Effector memory CD8-positive, alpha-beta T cell (primary cell): ENCODE measurements at places on chromosomes 1 and 21.

GRCh38 chr1:206609229-206609991 lies 2.9 kb downstream of the EIF2D start:
- peaks cover 13% of the 10 kb centered on the region for H3K4me1 ChIP-seq
- DNase-seq = no peak
- H3K27ac ChIP-seq = peak overlapping the region; percentile 29
- H3K27me3 ChIP-seq = no peaks in the 10 kb centered on the region

DNA sequence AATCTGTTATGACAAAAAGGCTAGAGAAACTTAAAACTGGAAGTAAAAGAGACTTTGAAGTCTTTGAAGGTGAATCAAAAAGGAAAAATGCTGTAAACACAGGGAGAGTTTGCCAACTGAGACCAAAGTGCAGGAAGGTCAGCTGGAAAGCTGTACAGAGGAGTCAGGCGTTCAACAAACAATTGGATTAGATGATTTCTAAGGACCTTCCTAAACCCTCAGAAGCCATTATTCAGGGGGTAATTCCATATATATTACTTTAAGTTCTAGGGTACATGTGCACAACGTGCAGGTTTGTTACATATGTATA lies 156.8 kb downstream of the ZBTB18 start:
- no peak overlapping the region for H3K4me3 ChIP-seq
- no peaks in the 10 kb centered on the region for H3K36me3 ChIP-seq
- DNase-seq = no peak
- H3K4me1 ChIP-seq = no peaks in the 10 kb centered on the region

DNA sequence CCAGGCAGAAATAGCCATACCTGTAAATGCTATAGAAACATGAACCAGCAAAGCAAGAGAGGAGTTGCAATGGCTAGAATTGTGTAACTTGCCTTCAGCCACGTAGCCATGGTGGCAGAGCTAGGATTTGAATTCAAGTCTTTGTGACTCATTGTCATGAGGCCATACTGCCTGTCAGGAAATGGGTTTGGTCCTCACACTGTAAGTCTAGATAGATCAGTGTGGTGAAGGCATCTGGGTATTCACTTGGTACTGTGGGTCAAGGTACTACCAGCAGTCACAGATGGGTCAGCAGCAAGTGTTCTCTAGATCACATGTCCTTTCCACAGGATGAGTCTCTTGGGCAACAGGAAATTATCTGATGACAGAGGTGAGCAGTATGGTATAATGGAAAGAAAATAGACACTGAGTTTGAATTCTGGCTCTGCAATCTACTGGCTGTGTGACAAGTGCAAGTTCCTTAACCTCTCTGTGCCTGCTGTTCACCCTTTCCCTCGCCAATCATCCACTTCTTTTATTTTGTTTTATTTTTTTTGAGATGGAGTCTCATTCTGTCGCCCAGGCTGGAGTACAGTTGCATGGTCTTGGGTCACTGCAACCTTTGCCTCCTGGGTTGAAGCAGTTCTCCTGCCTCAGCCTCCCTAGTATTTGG lies 36.9 kb downstream of the FGGY start:
- H3K4me1 ChIP-seq = peaks cover 21% of the 10 kb centered on the region
- no peak overlapping the region for H3K4me3 ChIP-seq
- DNase-seq = no peak
- H3K27me3 ChIP-seq = no peaks in the 10 kb centered on the region
- H3K27ac ChIP-seq = peak overlapping the region; percentile 81
- H3K36me3 ChIP-seq = no peaks in the 10 kb centered on the region

- DNase-seq = no peak
- no peaks in the 10 kb centered on the region for H3K27me3 ChIP-seq
- peak overlapping the region; percentile 49 for H3K4me3 ChIP-seq
- H3K4me1 ChIP-seq = peaks cover 83% of the 10 kb centered on the region
Observed at GRCh38 chr1:206706298-206706791, 21.6 kb downstream of the MAPKAPK2 start.

DNA sequence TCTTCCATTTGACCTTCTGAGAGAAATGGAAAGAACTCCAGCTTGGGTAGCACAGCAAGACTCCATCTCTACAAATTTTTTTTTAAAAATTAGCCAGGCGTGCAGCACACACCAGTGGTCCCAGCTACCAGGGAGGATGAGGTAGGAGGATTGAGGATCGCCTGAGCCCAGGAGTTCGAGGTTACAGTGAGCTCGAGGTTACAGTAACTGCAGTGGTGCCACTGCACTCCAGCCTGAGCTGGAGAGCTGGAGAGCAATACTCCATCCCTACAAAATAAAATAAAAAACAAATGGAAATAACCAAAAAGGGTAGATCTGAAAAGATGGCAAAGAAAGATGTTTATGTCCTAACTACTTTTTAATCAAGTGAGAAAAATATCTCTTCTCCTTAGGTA lies 14.5 kb downstream of the POGZ start:
- H3K36me3 ChIP-seq = peaks cover 22% of the 10 kb centered on the region
- no peak overlapping the region for H3K4me3 ChIP-seq
- H3K27ac ChIP-seq = peak overlapping the region; percentile 32
- peaks cover 14% of the 10 kb centered on the region for H3K4me1 ChIP-seq

DNA sequence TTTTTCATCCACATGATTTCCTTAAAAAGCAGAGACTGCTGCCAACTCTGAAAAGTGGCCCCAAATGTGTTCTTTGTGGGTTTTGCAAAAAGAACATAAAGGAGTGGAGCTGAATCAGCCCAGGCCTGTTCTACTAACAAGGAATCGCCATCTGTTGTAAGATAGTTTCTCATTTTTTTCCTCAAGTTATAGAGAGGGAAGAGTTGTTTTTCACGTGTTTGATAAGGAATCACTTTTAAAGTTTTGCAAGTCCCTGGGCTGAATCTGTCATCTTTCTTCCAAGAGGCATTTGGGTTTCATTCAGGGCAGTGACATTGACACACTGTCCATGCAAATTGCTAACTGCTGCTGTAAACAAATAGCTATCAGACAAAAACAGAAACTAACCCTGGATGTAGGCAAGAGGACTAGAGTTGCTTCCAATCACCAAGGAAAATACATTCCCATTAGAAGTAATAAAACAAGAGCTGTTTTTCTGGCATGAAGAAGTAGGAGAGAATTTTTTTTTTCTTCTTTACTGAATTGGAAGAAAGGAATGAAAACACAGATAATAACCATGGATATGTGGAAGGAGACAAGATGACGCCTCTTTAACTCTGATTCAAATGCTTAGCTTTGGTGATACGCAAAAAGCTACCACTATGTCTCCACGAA lies 58.8 kb upstream of the TBX15 start:
- H3K4me1 ChIP-seq = no peaks in the 10 kb centered on the region
- H3K27me3 ChIP-seq = no peaks in the 10 kb centered on the region
- H3K36me3 ChIP-seq = peaks cover 4% of the 10 kb centered on the region
- no peak overlapping the region for H3K4me3 ChIP-seq
- peak overlapping the region; percentile 27 for H3K27ac ChIP-seq
- DNase-seq = no peak

- no peak overlapping the region for H3K4me3 ChIP-seq
- no peaks in the 10 kb centered on the region for H3K4me1 ChIP-seq
- peak overlapping the region; percentile 58 for H3K27ac ChIP-seq
- no peaks in the 10 kb centered on the region for H3K27me3 ChIP-seq
Observed at GRCh38 chr1:21216835-21217811, 40.4 kb upstream of the EIF4G3 start.

DNA sequence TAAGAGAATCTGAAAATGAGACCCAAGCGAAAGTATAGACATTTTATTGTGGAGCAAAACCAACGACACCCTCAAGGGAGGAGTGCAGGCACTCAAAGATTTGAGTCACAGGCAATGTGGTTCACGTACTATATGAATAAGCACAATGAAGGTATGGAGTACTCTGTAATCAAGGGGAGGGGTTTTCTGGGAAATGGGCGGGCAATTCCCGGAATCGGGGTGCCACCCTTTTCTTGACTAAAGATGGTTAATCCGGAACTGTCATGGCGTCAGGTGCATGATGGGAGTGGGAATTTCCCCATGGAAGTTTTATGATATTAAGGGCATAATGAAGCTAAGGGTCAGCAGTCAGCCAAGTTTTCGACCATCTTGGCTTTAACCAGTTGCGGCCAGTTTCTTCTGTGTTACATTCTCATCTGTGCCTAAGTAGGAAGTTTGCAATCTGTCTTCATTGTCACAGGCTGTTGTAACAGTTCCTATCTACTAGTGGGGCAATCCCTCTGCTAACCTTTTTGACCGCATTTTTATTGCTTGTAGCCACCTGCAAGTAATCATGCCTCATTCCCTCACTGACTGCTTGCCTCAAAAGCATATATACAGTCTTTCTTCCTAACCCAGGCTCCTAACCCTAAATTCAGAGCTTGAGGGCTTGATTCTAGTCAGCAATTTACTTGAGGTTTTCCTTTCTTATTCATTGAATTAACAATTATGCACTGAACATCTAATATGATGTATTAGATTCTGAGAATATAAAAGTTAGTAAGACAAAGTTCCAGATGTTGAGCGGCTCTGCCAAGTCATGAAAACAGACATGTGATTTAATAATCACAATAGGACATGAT lies 775 bp upstream of the AIM2 start:
- peak overlapping the region; percentile 94 for H3K27ac ChIP-seq
- H3K4me3 ChIP-seq = peak overlapping the region; percentile 81
- peaks cover 25% of the 10 kb centered on the region for H3K4me1 ChIP-seq
- H3K27me3 ChIP-seq = peaks cover under 1% of the 10 kb centered on the region

GRCh38 chr1:167641786-167642500 lies 11.9 kb downstream of the RCSD1 start:
- peaks cover 83% of the 10 kb centered on the region for H3K4me1 ChIP-seq
- DNase-seq = no peak
- peaks cover 57% of the 10 kb centered on the region for H3K36me3 ChIP-seq
- peak overlapping the region; percentile 54 for H3K4me3 ChIP-seq
- H3K27ac ChIP-seq = peak overlapping the region; percentile 81

DNA sequence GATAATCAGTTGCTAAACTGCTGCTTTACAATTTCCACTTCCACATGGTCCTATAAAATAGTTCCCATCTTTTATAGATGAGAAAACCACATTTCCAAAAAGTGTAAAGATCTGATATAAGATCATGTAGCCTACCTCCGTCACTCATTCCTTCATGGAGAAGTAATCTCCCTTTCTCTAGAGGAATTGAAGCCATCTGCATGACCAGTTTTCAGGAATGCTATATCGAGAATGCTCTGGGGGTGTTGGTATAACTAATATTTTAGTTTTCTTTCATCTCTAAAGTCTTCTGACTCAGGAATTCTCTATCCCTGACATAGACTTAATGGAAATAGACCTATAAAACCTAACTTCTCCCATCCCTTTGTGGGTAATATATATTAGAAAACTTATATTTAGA lies 173.0 kb upstream of the UBE2U start:
- H3K4me1 ChIP-seq = no peaks in the 10 kb centered on the region
- H3K36me3 ChIP-seq = no peaks in the 10 kb centered on the region
- no peak overlapping the region for H3K4me3 ChIP-seq

- DNase-seq = no peak
- peak overlapping the region; percentile 85 for H3K4me3 ChIP-seq
- peak overlapping the region; percentile 97 for H3K27ac ChIP-seq
- peaks cover 9% of the 10 kb centered on the region for H3K36me3 ChIP-seq
Observed at GRCh38 chr1:205441716-205442050, 14.2 kb downstream of the BLACAT1 start.

- H3K27ac ChIP-seq = no peak overlapping the region
- H3K4me1 ChIP-seq = no peaks in the 10 kb centered on the region
- H3K27me3 ChIP-seq = peaks cover 6% of the 10 kb centered on the region
- H3K4me3 ChIP-seq = no peak overlapping the region
Observed at GRCh38 chr1:64051796-64052195, 151.6 kb upstream of the UBE2U start.

GRCh38 chr1:243407284-243408018 lies 151.6 kb downstream of the SDCCAG8 start:
- H3K36me3 ChIP-seq = no peaks in the 10 kb centered on the region
- no peak for DNase-seq
- no peaks in the 10 kb centered on the region for H3K27me3 ChIP-seq
- H3K27ac ChIP-seq = peak overlapping the region; percentile 2
- no peaks in the 10 kb centered on the region for H3K4me1 ChIP-seq

- no peak overlapping the region for H3K27ac ChIP-seq
- DNase-seq = no peak
- no peak overlapping the region for H3K4me3 ChIP-seq
- H3K4me1 ChIP-seq = no peaks in the 10 kb centered on the region
- H3K36me3 ChIP-seq = no peaks in the 10 kb centered on the region
Observed at GRCh38 chr1:186595969-186596368, 84.3 kb downstream of the PTGS2 start.
